ENCODE measurements at places on chromosomes 4 and X.

- no peak for DNase-seq
Observed at GRCh38 chrX:11664211-11665167, 1.2 kb downstream of the ARHGAP6 start.

DNA sequence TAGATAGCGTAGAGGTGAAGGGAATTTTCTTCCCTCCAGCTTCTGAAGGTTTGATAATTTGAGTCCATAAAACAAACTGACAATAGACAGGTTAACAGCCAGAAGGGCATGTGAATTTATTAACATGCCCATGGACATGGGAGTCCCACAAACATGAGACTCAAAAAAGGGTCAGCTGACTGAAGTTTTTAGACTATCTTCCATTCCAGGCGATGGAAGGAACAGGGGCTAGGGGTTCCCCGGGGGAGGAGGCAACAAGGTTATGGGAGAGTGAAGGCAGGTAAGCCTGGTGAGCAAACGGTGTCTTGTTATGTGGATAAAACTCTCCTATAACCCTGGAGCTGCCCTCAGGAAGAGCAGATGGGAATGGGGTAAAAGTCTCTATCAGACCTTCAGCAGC lies 81.5 kb upstream of the SORBS2 start:
- DNase-seq, result no peak

GRCh38 chr4:133385161-133385954 lies 236.3 kb downstream of the PCDH10 start:
- no peak for DNase-seq

DNA sequence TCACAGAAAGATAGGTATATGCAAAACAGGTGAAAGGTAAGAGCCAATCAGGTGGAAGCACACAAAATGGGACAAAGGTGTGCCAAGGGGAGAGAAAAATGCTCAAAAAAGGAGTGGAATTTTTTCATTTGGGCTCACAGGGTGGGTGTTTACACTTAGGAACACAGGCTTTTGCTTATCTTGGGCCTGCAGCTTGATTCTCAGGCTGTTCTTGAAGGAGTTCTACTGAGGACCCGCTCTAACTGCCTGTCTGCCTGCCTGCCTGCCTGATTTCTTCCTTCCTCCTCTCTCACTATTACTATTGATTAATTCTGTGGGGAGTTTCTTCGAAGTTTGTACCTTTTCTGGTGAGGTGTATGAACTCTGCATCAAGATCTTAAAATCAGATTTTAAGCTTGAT lies 120.3 kb upstream of the CTSO start:
- no peak for DNase-seq

DNA sequence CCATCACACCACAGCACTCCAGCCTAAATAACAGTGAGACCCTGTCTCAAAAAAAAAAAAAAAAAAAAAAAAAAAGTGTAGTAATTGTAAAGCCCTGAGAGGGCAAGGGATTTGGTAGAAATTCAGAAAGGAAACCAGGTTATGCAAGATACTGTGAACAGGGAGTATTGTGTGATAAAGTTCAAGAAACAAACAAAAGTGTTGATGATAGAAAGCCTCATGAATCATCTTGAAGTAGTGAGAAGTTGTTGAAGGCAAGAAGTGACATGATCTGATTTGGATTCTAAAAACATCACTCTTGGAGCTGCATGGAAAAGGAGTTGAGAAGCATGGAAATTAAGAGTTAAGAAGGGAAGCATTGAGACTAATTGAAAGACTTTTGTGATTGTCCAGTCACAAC lies 102.2 kb downstream of the RAP1GDS1 start:
- no peak for DNase-seq

- DNase-seq, result no peak
Observed at GRCh38 chrX:131792356-131792749, 230.7 kb upstream of the STK26 start.

- no peak for DNase-seq
Observed at GRCh38 chr4:79882806-79883205, 190.2 kb downstream of the ANTXR2 start.

DNA sequence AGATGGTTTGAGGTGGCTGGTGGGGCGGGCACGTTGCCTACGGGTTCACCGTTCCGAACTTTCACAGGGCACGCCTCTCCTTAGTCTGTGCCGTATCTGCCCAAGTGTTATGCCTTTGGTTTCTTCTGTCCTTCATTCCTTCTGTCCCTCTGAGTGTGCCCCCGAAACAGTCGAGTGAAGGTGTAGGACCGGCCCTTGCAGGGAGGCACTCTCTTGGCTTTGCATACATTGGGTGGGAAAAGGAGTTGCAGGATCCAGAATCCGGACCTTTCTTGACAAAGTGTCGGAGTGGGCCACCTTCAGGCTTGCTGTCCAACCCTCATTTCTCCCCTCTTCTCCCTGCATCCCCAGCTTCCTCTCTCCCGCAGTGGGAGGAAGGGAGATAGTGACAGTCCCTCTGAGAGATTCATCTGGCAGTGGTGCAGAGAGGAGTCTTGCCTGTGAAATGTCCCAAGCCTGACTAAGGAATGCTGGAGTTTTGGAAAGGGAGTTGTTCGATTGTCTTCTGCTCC lies 569 bp downstream of the ARFIP1 start:
- DNase-seq, result peak; percentile 1

DNA sequence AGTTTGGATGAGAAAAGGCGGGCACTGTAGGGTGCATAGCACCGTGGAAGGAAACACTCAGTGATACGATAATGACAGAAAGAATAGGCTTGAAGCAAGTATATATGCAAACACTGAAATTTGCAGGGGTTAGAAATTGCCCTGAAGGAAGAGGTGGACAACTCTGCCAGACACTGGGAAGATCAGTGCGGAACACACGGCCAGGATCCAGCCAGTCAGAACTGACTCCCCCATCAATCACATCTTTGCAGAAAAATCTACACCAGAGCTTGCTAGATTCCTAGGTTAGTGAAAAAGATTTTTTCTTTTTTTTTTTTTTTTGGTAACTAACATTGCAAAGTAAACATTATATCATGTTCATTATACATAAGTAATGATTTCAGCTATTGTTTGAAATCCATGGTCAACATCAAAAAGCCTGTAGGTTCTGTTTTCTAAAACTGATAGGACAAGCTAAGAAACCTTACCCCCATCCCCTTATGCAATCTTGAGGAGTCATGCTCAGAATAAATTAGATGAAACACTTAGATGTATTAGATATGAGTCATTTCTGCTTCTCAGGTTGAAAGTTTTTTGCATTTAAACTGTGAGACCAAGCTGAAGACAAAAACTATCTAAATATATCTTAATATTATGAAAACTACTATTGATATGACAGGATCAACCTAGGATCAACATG lies 38.9 kb downstream of the TRIML1 start:
- DNase-seq, result peak; percentile 54

GRCh38 chr4:182478475-182478874 lies 235.3 kb downstream of the TENM3 start:
- DNase-seq, result peak; percentile 49

DNA sequence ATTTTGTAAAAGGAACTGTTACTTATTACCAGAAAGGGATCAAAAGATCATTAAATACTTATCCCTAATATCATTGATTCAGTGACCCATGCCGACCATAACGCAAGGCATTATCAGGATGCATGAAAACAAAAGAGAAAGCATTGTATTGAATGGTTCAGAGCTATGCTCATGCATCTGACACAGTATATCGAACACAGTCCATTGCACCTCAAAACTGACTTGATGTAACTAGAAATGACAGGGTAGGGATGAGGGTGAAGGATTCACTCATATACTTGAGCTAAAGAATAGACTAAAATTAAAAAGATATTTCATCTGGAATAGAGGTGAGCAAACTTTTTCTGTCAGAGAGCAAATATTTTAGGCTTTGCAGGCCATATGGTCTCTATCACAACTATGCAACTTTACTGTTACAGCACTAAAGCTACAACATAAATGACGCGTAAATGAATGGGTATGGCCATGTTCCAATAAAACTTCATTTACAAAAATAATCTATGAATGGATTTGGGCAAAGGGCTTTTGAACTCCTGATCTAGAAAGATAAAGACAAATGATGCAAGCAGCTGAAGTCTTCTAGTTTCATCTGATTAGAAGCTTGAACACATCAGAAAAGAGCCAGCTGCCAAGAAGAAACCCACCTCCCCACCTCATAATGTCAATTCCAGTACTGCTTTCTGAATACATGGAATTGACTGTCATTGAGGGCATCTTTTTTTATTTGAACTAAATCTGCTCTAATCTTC lies 12.9 kb upstream of the SPP1 start:
- DNase-seq, result no peak

DNA sequence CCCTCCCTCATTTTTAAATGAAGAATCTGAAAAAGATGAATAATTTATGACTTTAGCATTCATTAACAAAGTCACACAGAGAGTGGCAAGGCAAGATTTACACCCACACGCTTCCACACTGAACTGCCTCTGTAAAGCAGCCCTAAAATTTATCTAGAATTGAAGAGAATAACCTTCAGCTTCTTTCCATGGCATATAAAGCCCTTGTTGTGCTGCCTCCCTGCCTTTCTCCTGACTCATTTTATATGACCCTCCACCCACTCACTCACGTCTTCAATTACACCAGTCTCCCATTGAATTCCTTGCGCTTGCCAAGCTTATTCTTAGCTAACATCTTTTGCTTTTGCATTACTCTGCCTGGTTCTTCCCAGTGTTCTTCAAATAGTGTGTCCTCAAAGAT lies 2649.3 kb downstream of the PCDH7 start:
- DNase-seq, result no peak

DNA sequence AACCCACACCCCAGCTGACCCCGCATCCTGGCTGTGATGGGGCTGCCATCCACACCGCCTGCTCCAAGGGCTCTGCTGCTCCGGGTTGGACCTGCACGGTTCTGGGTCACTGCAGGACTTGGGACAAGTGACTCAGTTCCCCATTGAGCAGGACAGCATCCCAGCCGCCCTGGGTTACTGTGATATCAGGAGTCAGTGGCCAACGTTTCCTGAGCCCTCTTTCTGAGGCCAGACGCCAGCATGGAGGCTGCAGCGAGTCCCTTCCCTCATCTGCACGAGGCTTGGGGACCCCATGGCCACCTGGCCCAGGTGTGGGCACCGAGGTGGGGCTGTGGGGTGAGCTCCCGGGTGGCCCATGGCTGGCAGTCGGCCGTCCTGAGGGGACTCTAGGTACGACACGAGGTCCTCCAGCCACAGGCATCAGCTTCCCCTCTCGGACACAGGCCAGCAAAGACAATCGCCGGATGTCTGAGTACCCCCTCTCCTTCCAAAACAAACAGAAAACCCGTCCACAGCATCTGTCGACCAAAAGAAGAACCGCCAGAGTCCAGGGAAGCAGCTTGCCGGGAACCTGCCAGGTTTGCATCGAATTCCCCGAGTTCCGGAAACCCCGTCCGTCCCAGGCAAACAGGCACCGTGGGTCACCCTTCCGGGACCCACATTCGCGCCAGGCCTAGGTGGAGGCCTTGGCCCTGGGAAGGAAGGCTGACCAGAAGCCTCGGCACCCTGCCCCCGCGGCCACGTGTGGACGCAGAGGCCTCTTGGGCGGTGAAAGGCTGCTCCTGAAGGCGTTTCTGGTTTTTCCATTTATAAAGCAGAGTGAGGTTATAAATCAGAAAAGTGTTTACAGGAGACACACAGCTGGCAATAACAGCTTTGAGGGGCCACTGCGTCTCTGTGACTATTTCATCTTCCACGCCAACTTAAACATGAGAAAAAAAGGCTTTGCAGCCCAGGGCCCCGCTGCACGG lies 136.0 kb downstream of the FAM53A start:
- DNase-seq, result no peak

DNA sequence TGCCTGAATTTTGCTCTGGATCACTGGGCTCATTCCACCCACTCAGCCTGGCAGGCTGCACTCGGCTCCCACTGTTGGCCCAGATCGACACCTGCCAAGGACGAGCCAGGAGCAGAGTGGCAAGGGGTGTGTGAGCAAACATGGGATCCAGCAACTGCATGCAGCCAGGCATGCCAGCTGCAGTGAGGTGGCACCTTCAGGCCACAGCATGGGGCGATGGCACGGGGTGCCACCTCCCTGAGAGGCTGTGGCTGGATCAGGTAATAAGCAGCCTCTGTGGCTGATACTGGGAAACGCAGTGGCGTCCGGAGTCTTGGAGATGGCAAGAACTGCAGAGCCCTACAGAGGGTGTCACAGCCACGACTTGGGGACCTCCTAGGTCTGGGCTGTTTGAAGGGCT lies 244.5 kb upstream of the FSTL5 start:
- DNase-seq, result no peak

- DNase-seq, result no peak
Observed at GRCh38 chr4:101076032-101076431, 271.3 kb downstream of the PPP3CA start.

DNA sequence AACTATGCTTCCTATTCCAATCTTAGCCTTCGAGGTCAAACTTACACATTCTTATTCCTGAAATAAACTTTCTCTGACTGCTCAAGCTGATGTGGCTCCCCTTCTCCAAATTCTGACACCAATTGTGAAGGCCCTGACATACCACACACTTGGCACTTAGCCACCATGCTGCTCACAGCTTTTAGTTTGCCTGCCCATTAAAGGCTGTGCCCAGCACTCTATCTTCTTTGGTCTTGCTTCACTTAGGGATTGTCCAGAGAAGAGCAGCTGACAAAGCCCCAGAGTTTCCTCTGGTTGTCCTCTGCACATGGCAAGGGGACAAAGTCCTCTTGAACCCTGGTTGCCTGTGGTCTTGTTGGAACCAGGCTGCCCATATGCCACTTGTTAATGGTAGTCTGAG lies 126.1 kb downstream of the ARHGEF9 start:
- peak; percentile 13 for DNase-seq

- no peak for DNase-seq
Observed at GRCh38 chr4:2067446-2068197, 8.5 kb downstream of the NAT8L start.

DNA sequence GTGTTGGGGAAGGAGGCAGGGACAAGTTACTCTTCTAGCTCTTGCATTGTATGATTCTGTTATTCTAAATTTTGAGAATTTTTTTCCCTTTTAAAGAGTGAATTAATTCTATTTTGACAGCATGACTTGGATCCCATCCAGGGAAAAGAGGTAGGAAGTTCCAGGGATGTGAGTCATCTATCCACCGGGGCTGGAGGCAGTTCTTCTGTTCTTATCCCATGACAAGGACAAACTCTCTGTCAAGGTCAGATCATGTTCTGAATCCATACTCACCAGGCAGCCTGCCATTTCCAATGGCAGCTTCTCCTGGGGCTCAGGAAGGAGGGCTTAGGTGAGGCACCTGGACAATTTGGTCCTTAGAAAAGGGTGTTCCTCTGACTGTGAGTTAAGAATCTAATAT lies 132.0 kb upstream of the MED14 start:
- peak; percentile 33 for DNase-seq

DNA sequence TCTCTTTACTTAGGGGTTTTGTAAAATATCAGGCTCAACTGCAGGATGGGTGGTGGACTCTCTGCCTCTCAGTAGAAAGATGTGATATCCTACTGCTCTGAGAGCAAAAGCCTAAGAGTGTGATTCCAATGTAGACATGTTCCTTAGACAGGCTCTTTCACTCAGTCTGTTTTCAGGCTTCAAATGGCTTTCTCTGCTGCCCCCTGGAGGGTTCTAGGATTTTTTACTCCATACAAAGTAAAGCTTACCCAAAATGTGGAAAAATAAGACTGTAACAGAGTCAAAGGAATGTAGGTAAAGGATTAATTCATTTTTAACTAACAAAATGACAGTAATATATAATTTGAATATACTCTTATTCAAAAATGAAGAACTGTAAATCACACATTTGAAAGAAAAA lies 32.1 kb downstream of the ZGRF1 start:
- DNase-seq, result peak; percentile 45
